Activated CD8-positive, alpha-beta memory T cell treated with anti-CD3 and anti-CD28 coated beads for 48 hours (primary cell): ENCODE measurements at places on chromosomes 2 and 18.

- DNase-seq = no peak
Measured at GRCh38 chr2:188940171-188940570, 34.0 kb upstream of the COL3A1 start.

DNA sequence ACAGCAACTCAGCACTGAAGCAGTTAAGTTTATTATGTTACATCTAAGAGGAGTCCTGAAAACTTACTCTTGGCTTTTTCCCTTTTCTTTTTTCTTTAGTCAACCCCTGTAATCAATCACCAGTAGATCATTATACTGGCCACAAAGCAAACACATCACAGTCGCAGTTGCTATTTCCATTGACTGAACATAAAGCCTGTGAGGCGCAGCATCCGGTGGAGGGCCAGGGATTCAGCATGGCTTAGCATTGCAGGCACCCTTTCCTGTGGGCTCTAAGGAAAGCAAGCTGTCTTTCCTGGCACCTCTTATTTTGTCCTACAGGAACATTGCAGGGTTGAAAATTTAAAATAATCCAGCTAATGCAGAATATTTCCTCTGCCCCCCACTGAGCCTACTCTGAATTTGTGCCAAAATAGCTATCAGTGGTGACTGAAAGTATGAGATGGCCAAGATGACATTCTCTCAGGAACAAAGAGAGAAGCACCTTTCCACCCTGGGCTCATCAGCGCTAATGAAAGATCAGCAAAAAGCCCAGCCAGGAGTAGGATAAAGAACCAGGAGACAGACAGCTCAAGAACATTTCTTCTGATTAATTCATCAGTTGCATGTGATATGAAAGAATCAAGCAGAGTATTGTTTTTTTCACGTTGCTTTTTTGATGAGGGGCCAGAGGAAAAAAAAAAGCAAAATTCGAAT lies 85.3 kb upstream of the SULT1C3 start:
- DNase-seq = no peak

DNA sequence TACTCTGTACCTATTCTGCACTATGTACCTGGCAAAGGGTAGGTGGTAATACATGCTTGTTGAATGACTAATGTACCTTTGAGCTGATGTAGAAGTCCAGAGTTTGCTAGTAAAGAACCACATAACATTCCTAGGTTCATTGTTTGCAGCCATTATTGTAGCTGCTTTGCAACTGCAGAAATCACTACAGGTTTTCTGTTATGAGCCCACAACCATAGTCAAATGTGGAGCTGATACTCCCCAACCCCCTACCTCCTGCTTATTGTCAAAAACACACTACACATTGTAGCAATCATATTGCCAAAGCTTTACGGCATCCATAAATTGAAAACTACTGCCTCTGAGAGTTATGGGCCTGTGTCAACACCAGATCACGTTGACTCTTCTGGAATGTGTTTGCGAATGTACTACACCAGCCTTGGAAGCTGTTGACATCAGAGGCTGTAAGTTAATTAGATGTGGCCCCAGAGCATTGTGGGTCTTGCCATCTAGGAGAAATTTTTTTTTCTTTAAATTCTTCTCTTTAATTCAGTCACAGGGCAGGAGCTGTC lies 187.0 kb downstream of the AGPS start:
- no peak for DNase-seq

DNA sequence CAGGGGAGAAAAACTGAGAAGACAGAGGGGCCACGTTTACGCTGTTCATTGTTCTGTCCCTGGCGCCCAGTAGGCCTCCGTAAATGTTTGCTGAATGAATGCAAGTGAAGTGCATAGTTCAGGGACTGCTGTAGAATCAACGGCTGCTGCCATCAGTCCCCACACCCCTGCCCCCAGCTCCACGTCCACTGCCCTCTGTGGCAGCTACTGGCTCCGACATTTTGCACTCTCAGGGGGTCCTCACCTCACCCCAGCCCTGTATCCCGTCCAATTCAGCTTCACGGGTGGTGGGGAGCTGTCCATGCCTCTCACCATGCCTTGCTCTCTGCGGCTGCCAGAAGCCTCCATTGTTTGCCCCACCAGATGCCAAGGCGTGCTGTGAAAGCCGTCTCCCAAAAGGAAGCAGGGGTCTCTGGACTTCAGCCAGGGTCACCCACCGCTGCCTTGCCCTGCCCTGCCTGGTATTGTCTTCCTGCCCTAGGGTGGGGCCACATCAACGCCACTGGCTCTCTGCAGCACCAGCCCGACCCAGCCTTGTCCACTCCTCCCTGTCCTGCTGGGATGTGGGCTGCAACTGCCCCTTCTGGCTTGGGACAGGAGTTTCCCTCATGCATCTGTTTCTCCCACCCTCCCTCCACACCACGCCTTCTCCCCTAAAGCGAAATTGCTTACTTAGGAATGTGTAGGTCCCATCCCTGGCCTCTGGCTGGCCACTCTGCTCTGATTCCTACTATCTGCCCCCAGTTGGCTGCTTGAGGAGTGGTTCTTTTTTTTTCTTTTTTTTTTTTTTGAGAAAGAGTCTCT lies 86.0 kb downstream of the RHOB start:
- DNase-seq = no peak

DNA sequence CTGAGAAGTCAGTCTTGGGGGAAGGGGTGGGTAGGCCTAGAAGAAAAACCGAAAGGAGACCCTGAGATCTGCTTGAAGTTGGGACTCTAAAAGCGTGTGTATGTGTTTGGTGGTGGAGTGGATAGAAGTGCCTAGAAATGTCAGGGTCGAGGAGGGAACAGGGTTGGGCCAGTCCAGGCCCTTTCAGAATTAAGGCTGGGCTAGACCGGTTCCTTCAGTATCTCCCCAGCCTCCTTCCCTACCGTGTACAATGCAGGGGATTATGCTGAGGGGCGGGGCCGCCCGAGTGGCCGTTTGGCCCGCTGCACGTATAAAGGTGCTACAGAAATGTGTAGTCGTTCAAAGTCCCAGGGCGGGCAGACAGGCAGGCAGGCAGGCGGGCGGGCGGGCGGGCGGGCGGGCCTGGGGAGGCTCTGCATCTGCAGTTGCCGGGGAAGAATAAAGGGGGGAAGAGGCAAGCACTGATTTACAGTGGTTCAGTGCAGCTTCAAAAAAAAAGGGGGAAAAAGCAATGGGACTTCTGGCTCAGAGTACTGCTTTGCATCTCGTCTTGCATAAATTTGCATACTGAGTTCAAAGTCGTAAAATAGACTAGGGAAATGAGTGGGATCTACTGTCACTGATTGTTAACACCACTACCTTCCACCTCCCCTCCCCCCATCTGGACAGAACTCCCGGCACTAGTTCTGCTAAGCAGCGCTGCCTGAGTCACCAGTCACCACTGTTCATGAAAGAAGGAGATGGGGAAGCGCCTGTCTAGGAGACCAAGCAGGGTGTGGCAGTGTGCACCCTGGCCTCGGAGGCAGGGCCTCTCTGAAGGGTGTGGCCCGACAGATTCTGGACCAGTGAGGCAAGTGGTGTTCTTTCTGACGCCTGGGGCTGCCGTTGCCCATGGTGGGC lies 3.6 kb downstream of the IGFBP2 start:
- DNase-seq = no peak
